Muscle of leg (tissue), 16 donors: ENCODE measurements at places on chromosomes 5 and 9.

- DNase-seq: no peak
- H3K27ac ChIP-seq: no peak overlapping the region
- no peak overlapping the region for H3K4me3 ChIP-seq
- no peaks in the 10 kb centered on the region for H3K4me1 ChIP-seq
Measured at GRCh38 chr9:98720402-98720801, 11.7 kb upstream of the GABBR2 start.

GRCh38 chr5:17216974-17217492, 398 bp upstream of the BASP1 start:
- H3K36me3 ChIP-seq: no peaks in the 10 kb centered on the region
- peaks cover 21% of the 10 kb centered on the region for H3K27me3 ChIP-seq
- peak overlapping the region; percentile 54 for H3K27ac ChIP-seq
- H3K4me3 ChIP-seq: peak overlapping the region; percentile 34

- H3K36me3 ChIP-seq: no peaks in the 10 kb centered on the region
- DNase-seq: no peak
- H3K4me1 ChIP-seq: no peaks in the 10 kb centered on the region
- no peaks in the 10 kb centered on the region for H3K27me3 ChIP-seq
Measured at GRCh38 chr5:8386719-8387288, 517.9 kb downstream of the MTRR start.

DNA sequence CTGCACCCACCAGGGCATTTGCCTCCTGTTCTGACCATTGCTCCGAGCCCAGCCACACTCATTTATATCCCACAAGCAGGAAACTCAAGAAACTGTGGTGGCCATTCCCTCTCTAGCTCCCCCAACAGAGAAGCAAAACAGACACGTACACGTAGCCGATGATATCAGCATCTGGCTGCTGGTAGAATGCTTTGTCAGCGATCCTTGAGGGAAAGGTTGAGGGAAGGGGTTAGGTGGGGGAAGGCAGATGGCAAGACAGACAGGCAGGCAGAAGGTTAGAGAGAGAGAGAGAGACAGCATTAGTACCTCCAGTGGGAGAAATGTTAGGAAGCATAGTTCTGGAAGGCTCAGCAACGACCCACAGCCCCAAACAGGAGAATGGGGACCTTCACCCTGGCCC, 7.8 kb downstream of the HIGD2A start:
- H3K36me3 ChIP-seq: peaks cover 42% of the 10 kb centered on the region
- no peaks in the 10 kb centered on the region for H3K27me3 ChIP-seq
- no peak overlapping the region for H3K4me3 ChIP-seq
- no peak overlapping the region for H3K27ac ChIP-seq

- no peaks in the 10 kb centered on the region for H3K27me3 ChIP-seq
- no peak for DNase-seq
- no peak overlapping the region for H3K4me3 ChIP-seq
- H3K36me3 ChIP-seq: no peaks in the 10 kb centered on the region
- H3K4me1 ChIP-seq: peaks cover 6% of the 10 kb centered on the region
- H3K27ac ChIP-seq: no peak overlapping the region
Measured at GRCh38 chr9:6938873-6939272, 181.1 kb downstream of the KDM4C start.

DNA sequence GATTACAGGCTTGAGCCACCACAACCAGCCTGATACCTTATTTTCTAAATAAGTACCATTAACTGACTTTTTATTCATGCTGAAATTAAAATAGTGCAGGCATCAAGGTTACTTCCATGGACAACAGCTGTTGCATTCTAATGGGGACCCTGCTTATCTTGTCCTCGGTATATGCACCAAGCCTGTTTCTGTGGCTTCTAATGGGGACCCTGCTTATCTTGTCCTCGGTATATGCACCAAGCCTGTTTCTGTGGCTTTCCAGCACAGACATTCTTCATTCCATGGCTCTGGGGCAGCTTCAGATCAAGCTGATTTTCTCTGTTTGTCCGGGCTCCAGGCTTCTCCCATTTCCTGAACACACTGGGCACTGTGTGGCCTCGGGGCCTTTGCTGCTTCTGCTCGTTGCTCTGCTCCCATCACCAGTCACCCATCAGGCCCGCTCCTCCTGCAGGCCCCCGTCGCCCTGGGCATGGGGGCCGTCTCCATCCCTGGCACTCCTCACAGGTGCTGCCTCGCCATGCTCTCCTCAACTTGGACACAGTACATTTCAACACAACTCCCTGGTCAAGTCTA, 30.7 kb downstream of the ZNF354A start:
- H3K27ac ChIP-seq: no peak overlapping the region
- H3K36me3 ChIP-seq: no peaks in the 10 kb centered on the region
- H3K4me1 ChIP-seq: no peaks in the 10 kb centered on the region
- H3K27me3 ChIP-seq: no peaks in the 10 kb centered on the region
- no peak overlapping the region for H3K4me3 ChIP-seq

GRCh38 chr5:21398511-21398910, 1410.5 kb upstream of the CDH18 start:
- H3K27ac ChIP-seq: no peak overlapping the region
- no peaks in the 10 kb centered on the region for H3K27me3 ChIP-seq
- H3K36me3 ChIP-seq: no peaks in the 10 kb centered on the region

GRCh38 chr5:168939156-168939800, 360.1 kb upstream of the PANK3 start:
- no peak overlapping the region for H3K27ac ChIP-seq
- peak; percentile 59 for DNase-seq
- H3K4me3 ChIP-seq: no peak overlapping the region
- no peaks in the 10 kb centered on the region for H3K36me3 ChIP-seq

GRCh38 chr5:119694284-119694683, 64.9 kb downstream of the FAM170A start:
- no peak overlapping the region for H3K27ac ChIP-seq
- no peaks in the 10 kb centered on the region for H3K27me3 ChIP-seq
- H3K4me3 ChIP-seq: no peak overlapping the region
- no peaks in the 10 kb centered on the region for H3K4me1 ChIP-seq

DNA sequence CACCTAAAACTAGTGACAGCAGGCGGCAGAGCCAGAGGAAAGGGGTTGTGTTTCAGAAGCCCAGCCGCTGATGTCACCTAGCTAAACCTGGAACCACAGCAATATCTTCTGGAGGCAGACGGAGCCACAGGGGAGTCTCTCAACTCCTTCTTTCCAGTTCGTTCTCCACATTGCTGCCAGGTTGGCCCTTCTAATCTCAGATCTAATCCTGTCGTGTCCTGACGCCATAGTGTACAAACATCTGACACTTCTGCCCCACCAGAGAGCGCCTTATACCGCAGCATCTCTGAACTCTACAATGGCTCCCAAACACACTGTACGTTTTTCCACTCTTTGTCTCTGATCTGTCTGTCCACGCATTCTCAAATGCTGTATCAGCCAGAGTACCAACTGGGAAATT, 240.0 kb downstream of the SMARCA2 start:
- H3K27me3 ChIP-seq: no peaks in the 10 kb centered on the region
- no peak overlapping the region for H3K4me3 ChIP-seq
- H3K27ac ChIP-seq: no peak overlapping the region
- DNase-seq: no peak

- H3K27me3 ChIP-seq: no peaks in the 10 kb centered on the region
- DNase-seq: peak; percentile 75
- H3K4me3 ChIP-seq: no peak overlapping the region
- no peak overlapping the region for H3K27ac ChIP-seq
Measured at GRCh38 chr5:169945831-169946261, 34.4 kb downstream of the INSYN2B start.

DNA sequence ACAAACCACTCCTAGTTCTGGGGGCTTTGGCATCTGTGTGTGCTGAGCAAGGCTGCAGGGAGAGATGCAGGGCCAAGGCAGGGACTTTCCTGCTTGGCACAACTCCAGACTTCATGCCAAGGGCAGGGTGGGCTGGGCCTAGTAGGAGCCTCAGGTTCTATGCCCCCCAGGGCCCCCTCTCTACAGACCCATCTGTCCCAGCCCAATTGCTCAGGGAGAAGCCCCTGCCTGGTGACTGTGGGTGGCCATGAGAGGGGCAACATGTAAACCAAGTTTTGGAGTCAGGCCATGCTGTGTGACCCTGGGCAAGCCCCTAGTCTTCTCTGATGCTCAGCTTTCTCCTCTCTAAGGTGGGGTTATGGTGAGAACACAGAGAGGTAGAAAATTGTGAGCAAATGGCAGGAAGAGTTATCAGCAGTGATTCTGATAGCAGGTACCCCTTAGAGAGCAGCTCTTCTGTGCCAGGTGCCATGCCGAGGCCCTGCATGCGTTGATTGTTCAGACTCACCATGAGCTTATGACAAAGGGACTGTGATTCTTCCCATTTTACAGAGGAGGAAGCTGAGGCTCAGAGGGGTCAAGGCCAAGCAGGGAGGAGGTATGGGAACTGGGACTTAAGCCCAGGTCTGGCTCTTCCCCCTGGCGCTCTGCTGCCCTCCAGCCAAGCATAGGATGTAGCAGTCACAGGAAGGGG, 5.2 kb downstream of the OLFML2A start:
- no peak overlapping the region for H3K4me3 ChIP-seq
- peaks cover 55% of the 10 kb centered on the region for H3K4me1 ChIP-seq
- peak overlapping the region; percentile 69 for H3K27ac ChIP-seq
- peaks cover 12% of the 10 kb centered on the region for H3K36me3 ChIP-seq
- H3K27me3 ChIP-seq: peaks cover 3% of the 10 kb centered on the region

GRCh38 chr5:83576341-83576740, 104.8 kb downstream of the VCAN start:
- H3K4me3 ChIP-seq: no peak overlapping the region
- no peaks in the 10 kb centered on the region for H3K4me1 ChIP-seq
- no peak for DNase-seq
- H3K27me3 ChIP-seq: no peaks in the 10 kb centered on the region
- peaks cover 25% of the 10 kb centered on the region for H3K36me3 ChIP-seq
- H3K27ac ChIP-seq: no peak overlapping the region

DNA sequence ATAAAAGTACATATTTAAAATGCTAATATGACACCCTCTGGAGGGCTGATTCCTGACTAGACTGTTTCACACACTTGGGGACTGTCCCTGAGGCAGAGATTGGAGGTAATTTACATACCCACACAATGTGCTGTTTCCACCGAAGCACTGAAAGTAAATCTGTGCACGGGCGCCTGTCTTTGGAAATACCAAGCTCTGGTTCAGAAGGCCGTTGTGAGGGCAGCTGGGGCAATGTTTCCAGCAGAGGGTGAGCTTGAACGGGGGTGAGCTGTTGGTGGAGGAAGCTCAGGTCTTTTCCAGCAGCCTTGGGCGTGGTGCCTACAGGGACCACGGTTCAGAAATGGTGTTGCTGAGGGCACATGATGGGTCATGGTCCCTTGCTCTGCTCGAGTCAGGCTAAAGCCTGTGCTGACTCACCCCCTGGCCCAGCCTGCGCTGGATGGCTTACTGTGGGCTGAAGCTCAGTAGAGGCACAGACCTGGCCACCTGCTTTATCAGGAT, 25.8 kb upstream of the HMCN2 start:
- no peaks in the 10 kb centered on the region for H3K36me3 ChIP-seq
- no peak overlapping the region for H3K27ac ChIP-seq
- no peaks in the 10 kb centered on the region for H3K27me3 ChIP-seq
- no peak for DNase-seq
- peaks cover 22% of the 10 kb centered on the region for H3K4me1 ChIP-seq
- H3K4me3 ChIP-seq: no peak overlapping the region

DNA sequence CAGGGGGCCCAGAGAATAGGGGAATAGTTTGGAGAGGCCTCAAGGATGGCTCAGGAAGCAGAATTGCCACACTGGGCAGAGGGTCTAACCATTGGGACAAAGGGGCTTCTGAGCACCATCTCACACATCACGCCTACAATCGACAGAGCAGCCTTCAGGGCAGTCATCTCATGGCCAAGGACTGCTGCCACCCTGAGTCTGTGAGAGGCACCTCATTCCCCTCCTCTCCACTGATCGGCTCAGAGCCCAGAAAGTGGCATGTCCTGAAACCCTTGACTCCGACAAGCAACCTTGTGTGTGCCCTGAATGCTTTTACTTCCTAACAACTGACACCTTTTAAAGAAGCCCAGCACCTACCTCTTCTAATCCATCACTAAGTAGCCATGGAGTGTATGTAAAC, 128.9 kb upstream of the PTPN3 start:
- no peak overlapping the region for H3K4me3 ChIP-seq
- no peaks in the 10 kb centered on the region for H3K4me1 ChIP-seq
- no peak overlapping the region for H3K27ac ChIP-seq
- no peaks in the 10 kb centered on the region for H3K27me3 ChIP-seq
- H3K36me3 ChIP-seq: no peaks in the 10 kb centered on the region

GRCh38 chr9:87622923-87623322, 103.0 kb upstream of the CTSL start:
- no peak overlapping the region for H3K27ac ChIP-seq
- peaks cover 9% of the 10 kb centered on the region for H3K36me3 ChIP-seq
- no peaks in the 10 kb centered on the region for H3K4me1 ChIP-seq
- H3K4me3 ChIP-seq: no peak overlapping the region
- DNase-seq: no peak

DNA sequence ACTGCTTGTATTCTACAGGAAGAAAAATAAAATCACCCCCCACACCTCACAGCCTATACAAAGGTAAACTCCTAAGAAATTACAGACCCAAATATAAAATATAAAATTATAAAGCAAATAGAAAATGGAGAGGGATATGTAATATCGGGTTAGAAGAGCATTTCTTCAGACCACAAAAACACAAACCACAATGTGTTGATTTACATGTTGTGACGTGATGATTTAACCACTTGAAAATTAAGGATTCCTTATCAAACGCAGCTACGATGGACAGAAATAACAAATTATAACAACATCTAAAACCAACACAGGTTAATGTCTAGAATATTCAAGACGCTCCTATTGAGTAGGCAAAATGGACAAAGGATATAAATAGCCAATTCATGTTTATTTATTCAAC, 26.3 kb downstream of the SSBP2 start:
- H3K27ac ChIP-seq: no peak overlapping the region
- H3K4me1 ChIP-seq: no peaks in the 10 kb centered on the region
- no peak overlapping the region for H3K4me3 ChIP-seq
- no peak for DNase-seq
- no peaks in the 10 kb centered on the region for H3K27me3 ChIP-seq

DNA sequence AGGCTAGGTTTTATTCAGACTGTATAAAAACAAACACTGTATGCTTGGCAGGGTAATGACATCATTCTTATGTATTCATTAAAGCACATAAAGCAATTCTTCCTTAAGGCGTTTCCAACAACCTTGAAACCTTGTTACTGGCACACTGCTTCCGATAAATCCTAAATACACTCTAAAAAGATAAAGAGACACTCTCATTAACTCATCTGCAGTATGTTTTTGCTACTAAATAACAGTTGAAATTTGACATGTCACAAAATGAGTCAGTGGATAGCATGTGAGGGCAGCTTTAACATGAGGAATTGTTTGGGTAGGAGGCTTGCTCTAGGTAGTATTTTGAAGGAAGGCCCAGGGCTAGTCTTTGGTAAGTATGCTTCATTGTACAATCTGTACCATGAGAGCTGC, 13.7 kb downstream of the YIPF5 start:
- H3K27me3 ChIP-seq: no peaks in the 10 kb centered on the region
- no peak overlapping the region for H3K27ac ChIP-seq
- no peak for DNase-seq
- H3K4me1 ChIP-seq: no peaks in the 10 kb centered on the region

GRCh38 chr5:163874431-163874830, 369.0 kb downstream of the MAT2B start:
- H3K4me3 ChIP-seq: no peak overlapping the region
- H3K27ac ChIP-seq: no peak overlapping the region
- H3K4me1 ChIP-seq: no peaks in the 10 kb centered on the region
- no peaks in the 10 kb centered on the region for H3K36me3 ChIP-seq
